ENCODE measurements at places on chromosomes 12 and 14.

GRCh38 chr14:102817942-102818940 lies 41.0 kb downstream of the TRAF3 start:
- no peak for DNase-seq

- no peak for DNase-seq
Observed at GRCh38 chr12:39581592-39581991, 38.0 kb downstream of the ABCD2 start.

DNA sequence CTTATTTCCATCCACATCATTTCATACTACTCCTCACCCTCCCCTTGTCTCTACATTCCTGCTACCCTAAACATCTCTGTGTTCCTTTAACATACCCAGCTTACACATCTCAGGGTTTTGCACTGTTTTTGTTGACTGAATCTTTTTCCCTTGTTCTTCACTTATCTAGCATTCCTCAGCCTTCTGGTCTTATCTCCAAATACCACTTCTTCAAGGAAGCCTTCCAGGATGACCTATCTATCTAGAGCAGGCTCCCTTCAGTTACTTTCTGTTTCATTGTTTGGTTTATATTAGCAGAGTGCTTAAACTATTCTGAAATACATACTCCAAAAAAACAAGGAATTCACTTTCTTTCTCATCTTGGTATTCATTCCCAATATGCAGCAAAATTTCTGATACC lies 353.1 kb downstream of the NAV3 start:
- DNase-seq: no peak

DNA sequence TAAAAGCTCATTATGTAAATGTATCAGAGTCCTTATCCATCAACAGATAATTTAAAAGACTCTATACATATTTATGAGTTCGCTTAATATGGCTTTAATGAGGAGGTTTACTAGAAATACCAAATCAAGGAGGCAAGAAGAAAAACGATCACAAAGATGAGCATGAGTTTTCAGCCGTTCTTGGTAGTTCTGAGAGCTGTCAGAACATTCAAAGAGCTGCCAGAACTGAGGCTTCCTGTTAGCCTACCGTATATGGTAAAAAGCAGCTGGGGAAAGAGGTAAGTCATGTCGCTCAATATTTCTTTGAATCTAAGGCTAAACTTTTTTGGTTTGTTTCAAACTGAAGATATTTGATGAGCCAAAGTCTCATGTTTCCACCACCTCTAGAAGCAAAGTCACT lies 115.3 kb upstream of the PLXNC1 start:
- no peak for DNase-seq

DNA sequence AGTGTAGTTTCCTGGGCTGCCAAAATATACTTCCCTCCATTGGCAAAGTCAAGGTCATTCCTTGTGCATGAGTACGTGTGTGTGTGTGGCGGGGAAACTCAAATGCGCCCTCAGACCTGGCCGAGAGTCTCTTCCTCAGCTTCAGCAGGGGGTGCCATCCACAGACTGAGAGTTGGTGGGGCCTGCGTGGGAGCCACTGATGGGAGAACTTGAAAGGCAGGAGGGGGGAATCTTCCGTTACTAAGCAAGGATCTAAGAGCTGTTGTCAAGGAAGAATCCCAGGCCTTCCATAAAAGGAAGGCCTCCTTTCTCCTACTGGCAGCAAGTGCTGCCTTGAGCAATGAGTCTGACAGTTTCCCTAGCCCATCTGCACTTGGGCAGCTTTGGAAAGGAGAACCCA lies 274.9 kb downstream of the EMP1 start:
- DNase-seq: no peak

DNA sequence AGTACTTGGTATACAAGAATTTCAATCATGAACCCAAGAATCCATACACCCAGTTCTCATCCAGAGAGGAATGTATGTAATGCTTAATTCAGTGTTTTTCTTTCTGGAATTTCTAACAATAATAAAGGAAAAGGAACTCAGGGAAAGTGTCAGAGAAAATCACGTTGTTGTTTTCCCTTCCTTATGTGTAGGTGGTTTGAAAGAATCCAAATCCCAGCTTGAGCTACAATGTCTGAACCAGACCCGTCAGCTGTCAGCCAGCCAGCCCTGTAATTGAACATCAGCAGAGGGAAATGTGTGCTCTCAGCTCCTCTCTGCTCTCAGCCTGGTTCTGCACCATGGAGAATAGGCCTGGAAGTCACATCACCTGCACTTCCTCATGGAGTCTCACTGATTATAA lies 126.5 kb downstream of the TMEM30B start:
- DNase-seq: no peak

DNA sequence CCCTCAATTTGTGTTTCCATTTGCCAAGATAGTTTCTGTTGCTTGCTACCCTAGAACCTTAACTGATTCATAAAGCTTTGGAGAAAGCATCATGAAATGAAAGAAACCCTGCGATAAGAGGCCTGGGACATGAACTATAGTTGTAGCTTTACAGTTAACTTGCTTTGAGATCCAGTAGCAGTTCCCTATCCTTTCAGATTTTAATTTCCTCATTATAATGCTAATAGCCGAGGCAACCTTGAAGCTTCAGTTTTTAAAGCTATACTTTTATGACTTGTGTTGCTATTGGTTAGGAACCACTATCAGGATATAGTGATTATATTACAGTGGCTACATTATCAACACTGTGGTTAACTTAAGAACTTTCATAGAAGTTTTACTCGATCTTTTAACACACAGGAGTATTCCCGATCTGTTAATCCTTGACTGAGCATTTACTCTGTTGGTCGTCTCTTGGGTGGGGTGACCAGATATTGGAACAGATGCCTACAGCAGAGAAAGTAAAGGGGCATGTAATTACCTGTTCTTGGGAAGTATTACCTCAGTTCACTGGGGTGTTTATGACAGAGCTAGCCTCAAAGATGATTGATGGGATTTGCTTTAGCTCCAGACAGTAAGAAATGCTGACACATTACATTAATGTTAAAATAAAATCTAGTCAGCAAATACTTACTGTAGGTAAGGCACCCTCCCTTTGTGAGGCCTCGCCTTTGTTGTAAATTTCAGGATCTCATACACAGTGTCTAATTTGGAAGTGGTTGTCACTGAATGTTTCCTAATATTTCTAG lies 86.2 kb upstream of the CSRP2 start:
- no peak for DNase-seq

GRCh38 chr12:22860926-22861325 lies 236.0 kb downstream of the ETNK1 start:
- no peak for DNase-seq

DNA sequence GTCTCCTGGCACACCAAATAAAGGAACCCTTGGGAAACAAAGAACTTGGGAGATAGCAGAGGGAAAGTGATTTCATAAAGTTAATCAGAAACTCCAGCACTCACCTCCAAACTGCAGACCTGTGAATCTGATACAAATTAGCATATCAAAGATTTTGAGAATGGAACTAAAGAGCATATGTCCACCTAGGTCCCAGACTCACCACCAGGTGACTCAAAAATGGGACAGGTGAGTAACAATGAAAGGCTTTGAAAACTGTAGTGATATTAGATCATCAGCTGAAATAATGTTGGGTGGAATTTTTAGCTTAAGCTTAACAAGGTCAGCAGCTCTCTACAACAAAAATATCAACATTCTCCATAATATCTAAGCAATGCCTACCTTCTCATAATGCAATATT lies 214.8 kb downstream of the RERGL start:
- DNase-seq: no peak

DNA sequence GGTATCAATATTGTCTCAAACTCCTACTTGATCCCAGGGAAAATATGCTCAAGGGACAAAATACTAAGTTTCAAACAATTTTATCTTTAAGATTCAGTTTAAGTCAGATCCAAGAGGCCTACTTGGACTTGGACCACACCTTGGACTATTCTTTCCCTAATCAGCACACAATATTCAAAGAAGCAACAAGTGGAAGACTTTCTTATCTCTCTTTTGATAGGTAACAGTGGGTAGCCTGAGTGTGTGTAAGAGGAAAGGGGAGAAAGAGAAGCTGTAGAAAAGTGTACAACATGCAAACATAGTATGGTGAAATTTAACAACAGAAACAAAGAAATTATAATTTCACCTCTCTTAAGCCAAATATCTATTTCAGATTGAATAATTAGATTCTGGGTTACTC lies 6.5 kb downstream of the CERS5 start:
- no peak for DNase-seq

- no peak for DNase-seq
Observed at GRCh38 chr12:93902736-93903562, 225.8 kb downstream of the CRADD start.

GRCh38 chr12:132444957-132445883 lies 44.7 kb upstream of the FBRSL1 start:
- DNase-seq: peak; percentile 76

Data from activated CD4-positive, alpha-beta T cell treated with anti-CD3 and anti-CD28 coated beads for 24 hours (primary cell).